Naive thymus-derived CD8-positive, alpha-beta T cell (primary cell): ENCODE measurements at places on chromosomes 12 and 14.

- DNase-seq, result no peak
These were observed 44.1 kb downstream of the TSPAN11 start for GRCh38 chr12:30970559-30971197.

DNA sequence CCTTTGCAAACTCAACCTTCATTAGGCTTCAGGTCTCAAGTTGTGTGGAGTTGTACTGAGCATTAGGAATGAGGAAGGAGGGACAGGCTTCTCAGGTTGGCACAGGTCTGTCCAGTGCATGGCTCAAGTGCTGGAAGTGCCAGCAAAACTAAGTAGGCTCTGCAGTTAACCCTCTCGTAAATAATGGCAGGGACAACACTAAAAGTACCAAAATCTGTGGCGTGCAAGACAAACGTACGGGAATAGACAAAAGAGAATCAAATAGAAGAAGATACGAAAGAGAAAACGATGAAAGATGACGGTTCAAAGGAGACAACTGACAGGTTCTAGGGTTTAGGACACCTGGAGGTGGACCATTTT, 612 bp downstream of the TRAPPC6B start:
- DNase-seq, result no peak

- DNase-seq, result no peak
These were observed 33.8 kb upstream of the LRRC10 start for GRCh38 chr12:69644511-69644910.

GRCh38 chr12:95224202-95225170, 6.9 kb downstream of the VEZT start:
- no peak for DNase-seq

DNA sequence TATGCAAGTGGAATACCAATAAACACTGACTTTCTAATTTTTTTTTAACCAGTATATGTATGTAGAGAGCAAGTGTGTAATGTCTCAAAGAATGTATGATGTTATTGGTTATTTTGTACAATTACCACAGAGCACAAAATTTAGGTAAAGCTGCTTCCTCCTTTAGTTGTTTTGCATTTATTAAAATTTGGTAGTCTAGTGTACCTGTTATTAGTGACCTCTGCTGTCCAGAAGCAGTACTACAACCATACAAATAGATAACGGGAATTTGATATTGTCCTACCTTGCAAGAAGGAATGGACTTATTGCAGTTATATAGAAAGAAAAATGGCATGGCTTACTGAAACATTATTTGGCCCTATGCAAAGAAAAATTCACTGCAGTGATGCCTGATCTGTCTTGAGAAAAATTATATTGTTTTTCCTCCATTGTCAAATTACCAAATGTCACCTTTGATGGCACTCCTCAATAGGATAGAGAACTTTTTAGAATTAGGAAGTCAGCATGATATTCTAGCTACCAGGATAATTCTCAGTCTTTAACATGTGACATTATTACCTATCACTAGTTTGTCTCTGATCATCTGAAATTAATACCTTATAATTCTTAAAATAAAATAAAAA, 153.9 kb upstream of the RMST start:
- DNase-seq, result no peak

- DNase-seq, result no peak
These were observed 12.1 kb upstream of the LTA4H start for GRCh38 chr12:96047229-96048211.

GRCh38 chr12:132657004-132657727, 30.0 kb downstream of the POLE start:
- no peak for DNase-seq

DNA sequence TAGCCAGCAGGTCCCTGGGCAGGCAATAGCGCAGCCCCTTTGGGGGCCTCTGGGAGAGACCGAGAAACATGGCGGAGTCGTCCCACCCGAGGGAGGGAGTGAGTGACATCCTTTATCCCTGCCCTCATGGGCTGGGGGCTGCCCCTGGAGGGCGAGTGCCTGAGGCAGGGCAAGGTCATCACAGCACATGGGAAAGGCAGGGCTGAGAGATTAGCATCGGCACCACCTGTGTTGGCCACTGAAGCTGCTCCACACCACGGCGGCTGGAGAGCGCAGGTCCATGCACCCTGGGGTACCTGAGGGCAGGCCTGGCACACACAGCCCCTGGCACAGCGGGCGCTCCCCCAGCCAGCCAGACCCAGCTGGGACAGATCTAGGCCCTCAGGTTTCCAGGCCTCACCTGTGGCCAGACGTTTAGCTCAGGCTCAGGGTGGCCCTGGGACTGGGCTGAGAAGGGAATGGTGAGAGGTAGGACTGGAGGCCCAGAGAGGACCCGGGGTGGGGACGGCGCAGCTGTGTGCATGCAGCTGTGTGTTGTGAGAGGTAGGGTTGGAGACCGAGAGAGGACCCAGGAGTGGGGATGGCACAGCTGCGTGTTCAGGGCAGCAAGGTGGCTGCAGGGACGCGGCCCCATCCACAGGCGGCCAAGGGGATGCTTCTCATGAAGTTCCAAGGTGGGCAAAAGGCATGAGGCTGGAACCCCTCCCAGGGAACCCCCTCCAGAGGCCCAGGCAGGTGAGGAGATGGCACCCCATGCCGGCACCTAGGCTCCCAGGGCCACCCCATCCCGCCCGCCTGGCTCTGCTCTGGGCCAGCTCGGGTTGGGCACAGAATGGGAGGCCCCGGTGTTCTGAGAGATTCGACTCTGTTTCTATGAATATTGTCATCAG, 74.1 kb downstream of the KIF26A start:
- DNase-seq, result no peak

DNA sequence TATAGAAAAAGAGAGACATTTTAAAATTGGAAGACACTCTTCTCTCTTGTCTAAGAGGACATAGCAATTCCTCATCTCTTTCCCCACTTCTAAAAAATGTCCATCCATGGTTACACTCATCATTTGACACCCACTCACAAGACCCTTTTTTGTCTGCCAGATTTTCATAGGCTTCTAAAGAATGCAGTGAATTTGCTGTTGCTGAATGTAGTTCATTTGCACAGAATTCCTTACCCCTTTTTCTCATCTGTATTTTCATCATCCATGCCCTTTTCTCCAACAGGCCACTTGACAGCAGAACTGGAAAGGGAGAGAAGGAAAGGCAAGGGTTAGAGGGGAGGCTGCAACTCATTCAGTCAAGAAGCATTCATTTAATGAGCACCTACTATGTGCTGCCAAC, 128.0 kb downstream of the NUAK1 start:
- DNase-seq, result no peak

DNA sequence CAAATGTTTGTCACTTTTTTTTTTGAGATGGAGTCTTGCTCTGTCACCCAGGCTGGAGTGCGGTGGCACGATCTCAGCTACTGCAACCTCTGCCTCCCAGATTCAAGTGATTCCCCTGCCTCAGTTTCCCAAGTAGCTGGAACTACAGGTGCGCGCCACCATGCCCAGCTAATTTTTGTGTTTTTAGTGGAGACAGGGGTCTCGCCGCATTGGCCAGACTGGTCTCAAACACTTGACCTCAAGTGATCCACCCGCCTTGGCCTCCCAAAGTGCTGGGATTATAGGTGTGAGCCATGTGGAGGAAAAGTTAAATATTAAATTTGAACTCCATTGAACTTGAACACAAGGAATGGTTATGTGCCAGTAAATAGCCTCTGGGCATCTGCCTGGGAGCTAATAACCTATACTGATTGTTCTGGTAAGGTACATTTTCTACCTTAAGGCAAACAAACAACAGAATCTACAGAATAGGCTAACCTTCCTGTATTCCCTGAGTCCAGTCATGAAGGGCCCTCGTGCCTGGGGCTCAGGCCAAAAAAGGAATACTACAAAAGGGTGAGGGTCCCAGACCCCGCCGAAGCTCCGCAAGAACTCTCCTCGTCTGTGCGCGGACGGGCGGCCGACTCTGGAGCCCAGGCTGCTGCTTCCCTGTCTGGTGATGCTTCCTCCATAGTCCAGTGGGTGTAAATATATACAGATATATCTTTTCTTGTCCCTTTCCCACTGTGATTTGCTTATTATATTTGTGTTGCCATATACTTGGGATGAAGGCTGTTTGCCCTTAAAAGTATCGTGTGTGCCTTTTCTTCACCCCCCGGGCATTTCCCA, 74.0 kb upstream of the EIF5 start:
- no peak for DNase-seq

- no peak for DNase-seq
These were observed 76.2 kb downstream of the BCL11B start for GRCh38 chr14:99195602-99196309.

DNA sequence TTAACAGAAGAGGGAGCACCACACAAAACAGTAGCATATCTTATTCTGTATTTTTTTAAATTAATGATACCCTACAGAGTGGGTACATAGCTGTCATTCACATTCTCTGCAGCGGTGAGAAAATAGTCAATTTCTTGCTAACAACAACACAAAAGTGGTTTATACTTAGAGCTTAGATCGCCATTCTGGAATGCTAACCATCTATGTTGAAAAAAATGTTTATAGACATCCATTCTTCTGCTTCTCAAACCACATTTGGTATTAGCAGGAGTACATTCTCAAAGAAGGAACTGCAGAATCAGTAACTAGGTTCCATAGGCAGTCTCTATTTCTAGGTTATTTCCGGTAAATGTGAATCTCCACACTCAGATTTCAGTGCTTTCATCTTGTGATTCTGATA, 185.9 kb downstream of the PPFIA2 start:
- DNase-seq, result no peak

DNA sequence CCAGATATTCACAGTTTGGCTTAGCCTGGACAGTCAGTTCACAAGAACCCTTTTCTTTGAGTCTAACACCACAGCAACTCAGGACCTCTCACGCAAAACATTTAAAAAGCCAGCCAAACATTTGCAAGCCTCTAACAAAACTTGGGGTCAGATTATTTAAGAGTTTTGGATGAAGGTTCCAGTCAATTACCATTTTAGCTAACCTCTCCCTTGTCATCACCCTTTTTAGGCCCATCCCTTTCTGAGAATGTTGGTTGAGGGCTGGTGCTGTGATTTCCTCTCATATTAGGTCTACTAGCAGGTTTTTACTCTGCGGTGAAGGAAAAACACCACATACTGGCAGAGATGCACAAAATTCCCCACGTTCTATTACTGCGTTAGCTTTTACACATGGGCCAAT, 20.7 kb downstream of the PAX9 start:
- DNase-seq, result no peak

- DNase-seq, result no peak
These were observed 18.6 kb downstream of the PSMC1 start for GRCh38 chr14:90274808-90275457.

DNA sequence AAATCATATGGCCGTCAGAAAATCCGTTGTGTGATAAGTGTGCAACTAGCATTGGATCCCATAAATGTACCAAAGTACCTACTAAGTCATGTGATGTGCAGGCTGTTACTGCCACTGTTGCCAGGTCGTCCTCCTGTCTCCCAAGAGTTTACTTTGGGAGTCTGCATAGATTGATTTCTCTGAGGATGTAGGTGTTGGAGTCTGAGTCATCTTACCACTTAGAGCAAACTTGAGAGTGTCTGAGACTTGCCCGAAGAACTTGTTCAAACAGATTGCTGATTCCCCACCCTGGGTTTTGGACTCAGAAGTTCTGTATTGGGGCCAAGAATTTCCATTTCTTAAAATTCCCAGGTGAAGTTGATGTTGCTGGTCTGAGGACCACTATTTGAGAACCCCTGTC, 11.4 kb downstream of the TMX1 start:
- DNase-seq, result no peak
